Right forelimb (tissue), 1 donor: ENCODE measurements at places on chromosomes 4 and X.

- DNase-seq, result no peak
These were observed 288.7 kb upstream of the CTSO start for GRCh38 chr4:156242390-156242789.

GRCh38 chr4:152197211-152197610, 338.7 kb downstream of the FBXW7 start:
- DNase-seq, result no peak

- no peak for DNase-seq
These were observed 118.9 kb downstream of the SLC10A6 start for GRCh38 chr4:86730310-86730709.

DNA sequence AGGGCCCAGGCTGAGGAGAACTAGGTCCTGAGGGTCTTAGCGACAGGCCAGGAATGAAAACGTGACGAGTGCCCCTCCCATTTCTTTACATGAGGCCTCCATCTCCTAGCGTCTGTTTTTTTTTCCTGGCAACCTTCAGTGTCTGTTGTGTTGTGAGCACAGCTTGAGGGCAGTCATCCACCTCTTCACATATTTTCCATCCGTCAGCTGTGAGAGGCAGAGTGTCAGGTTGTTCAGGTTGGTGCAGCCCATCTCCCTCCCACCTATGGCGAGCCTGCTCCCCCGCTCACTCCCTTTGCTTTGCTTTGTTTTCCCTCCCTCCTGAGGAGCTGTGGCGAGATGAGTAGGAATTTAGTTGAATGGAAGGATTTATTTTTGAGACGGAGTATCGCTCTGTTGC, 51.7 kb upstream of the CHRNA9 start:
- no peak for DNase-seq

GRCh38 chr4:17094159-17094875, 195.9 kb upstream of the LDB2 start:
- no peak for DNase-seq

DNA sequence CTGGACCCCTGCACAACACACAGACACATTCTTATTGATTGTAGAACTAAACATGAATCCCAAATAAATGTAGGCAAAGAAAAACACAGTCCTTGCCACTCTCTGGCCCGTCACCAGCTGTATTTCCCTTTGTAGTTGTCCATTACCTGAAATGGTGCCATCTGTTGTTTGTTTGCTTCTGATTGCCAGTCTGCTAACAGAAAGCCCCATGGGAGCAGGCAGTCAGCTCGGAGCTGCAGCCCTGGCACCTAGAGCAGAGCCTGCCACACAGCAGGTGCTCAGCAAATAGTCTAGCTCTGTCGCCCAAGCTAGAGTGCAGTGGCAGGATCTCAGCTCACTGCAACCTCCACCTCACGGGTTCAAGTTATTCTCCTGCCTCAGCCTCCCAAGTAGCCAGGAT, 28.9 kb downstream of the CPLX1 start:
- no peak for DNase-seq

- peak; percentile 83 for DNase-seq
These were observed 181.1 kb downstream of the LARP7 start for GRCh38 chr4:112817933-112818593.

DNA sequence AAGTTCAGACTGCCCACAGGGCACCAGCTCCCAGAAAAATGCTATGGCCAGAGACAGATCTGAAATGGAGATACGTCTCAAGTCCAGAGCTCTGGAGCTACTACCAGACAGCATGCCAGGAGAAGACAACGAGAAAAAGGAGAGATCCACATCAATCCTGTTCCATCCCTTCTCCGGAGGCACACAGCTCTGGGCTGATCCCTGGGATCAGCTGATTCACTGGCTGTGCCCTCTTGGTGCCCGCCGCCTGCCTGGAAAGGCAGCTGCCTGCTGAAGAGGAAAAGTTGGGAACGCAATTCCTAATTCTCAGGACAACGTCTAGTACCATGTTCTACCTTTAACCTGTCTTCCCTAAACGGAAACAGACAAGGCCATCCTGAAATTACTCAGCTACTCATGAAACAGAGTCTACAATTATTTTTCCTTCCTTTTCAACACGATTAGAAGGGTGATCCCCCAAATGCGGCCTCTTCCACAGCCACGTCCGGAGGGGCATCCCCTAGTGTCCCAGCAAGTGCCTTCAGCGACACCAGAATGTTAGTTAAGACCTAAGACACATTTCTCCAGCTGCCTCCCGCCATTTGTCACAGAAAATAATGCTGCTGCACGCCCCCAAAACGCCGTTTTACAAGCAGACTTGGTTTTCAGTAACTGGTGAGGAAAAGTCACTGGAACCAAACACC, 2.4 kb downstream of the ZFYVE28 start:
- no peak for DNase-seq

DNA sequence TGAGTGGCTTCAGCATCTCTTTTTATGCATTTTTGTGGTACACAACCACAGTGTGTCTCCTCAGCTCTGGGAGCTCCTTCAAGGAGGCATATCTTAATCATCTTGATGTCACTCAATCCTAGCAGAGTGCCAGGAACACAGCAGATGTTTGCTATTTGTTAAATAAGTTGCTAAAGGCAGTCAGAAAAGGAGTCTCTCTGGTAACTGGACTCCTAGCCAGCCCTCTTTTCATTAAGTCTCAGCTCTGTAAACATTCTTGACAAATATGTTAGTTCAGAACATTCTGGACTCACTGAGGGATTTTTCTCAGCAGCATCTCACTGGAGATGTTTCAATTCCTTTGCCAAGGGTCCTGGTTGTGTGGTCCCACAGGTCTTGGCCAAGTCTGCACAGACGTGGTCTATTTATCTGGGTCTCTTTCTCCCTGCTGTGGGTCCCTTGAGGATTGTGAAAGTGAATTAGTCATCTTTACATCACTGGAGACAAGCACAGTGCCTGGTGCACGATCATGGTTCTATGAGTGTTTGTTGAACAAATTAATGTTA, 20.3 kb upstream of the FAM9C start:
- DNase-seq, result no peak

DNA sequence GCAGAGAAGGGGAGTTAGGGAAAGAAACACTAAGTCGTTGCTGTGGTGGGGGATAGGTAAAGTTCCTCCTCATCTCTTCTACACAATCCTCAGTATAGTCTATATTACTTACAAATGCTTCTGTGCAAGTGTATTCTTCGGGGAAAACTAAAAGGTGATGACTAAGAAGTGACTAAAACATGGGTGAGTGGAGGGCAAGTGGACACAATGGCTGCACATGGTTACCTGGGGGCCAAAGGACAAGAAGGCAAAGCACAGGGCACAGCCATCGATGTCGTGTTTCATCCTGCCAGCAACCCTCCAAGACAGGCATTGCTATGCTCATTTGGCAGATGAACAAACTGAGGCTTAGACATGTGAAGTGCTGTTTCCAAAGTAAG, 35.5 kb upstream of the CCKAR start:
- DNase-seq, result no peak

DNA sequence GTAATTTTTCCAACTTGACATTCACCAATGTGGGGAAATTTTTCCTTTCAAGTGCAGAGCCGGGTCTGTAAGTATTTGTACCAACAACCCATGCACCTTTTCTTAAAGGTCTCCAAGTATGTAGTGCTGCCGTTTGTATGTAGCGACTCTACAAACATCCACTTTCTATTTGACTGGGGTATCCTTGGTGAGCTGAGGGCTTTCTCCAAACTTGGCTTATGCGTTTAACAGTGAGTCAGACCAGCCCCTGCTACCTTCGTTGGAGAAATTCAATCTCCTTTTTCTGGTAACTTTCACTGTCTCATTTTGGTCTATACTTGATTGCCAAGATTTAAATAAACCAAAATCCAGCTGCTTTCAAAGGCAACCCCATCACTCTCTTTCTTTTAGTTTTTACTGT, 34.9 kb downstream of the MGST2 start:
- no peak for DNase-seq
